ENCODE measurements at places on chromosomes 1 and 21.

DNA sequence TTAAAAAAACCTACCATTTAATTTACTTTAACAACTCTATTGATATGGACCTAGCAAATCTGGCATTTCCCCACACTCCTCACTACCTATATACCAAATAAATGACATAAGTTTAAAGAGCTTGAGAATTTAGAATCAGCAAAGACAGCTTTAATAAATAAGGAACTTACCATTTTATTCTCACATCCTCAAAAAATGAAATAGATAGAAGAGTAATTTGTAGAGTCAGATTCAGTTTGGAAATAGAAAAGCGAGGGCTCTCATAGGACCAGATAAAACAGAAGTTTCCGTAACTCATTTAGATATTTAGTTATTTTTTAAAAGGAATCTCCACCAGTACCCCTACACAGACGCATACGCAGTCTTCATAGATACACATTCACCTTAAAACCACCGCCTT lies 117.9 kb downstream of the RGS2 start:
- DNase-seq, result no peak

GRCh38 chr1:67771152-67771551 lies 62.1 kb downstream of the GNG12 start:
- no peak for DNase-seq

- no peak for DNase-seq
Measured at GRCh38 chr1:64131155-64131554, 72.3 kb upstream of the UBE2U start.

DNA sequence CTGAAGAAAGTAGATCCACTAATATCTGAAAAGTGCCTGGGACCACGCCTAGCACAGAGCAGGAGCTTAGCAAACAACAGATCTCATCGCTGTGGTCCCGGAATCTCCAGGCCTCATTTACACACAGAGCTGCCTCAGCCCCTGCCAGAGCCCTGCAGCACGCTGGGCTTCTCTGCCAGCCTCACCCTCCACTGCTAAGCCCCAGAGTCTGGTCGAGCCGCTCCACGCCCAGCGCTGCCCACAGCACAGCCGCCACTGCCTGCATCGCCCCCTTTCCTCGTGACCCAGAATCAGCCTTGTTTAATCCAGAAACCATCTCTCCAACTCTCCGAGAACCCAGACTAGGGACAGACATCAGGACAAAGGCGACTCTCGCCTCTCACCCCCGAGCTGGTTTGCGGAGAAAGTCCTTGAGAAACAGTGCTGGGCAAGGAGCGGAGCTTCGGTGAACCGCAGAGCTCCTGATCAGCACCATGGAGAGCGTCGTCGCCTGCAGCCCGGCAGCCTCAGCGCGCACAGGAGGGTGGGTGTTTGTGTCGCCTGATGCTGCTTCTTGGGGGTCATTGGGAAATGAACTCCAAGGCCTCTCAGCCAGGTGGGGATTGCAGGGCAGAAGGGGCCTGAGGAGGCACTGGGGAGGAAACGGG lies 145.1 kb downstream of the NPHP4 start:
- no peak for DNase-seq

- DNase-seq, result no peak
Measured at GRCh38 chr1:162067466-162067865, 2.0 kb upstream of the NOS1AP start.

DNA sequence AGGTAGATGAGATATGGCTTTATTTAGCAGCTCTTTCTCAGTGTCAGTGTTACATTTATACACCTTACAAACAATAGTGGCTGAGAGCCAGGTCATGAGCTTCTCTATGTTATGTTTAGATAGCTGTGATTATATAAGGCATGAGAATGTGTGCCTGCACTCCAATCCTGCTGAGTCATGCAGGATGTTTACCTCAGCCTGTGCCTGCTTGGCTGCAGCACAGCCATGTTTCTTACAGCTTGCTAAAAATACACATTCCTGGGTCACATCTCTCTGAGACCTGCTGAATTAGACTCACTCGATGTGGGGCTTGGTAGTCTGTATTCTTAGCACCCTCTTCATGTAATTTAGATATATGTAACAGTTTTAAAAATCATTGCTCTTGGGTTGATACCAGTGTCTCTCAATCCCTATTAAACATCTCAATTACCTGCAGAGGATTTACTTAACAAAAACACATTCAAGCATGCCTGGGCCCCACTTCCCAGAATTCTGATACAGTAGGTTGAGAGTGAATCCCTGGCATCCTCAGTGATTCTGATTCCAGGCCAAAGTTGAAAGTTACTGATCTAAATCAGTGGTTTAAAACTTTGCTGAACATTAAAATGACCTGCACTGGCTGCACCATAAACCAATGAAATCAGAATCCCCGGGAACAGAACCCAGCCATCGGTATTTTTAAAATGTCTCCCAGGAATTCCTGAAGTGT lies 107.5 kb downstream of the GDAP2 start:
- no peak for DNase-seq

DNA sequence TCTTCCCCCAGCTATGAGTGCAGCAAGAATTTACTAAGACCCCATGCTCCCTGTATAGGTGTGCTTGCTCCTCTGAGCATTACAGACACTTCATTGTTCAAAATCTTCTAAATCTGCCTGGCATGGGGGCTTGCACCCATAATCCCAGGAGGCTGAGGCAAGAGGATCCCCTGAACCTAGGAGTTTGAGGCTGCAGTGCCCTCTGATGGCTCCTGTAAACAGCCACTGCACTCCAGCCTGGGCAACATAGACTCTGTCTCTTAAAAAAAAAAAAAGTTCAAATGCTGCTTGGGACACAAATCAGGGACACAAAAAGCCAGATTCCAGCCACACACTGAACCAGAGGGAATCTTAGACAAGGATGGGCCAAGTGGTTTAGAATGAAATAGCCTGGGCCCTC lies 3.4 kb upstream of the ACOT7 start:
- no peak for DNase-seq

DNA sequence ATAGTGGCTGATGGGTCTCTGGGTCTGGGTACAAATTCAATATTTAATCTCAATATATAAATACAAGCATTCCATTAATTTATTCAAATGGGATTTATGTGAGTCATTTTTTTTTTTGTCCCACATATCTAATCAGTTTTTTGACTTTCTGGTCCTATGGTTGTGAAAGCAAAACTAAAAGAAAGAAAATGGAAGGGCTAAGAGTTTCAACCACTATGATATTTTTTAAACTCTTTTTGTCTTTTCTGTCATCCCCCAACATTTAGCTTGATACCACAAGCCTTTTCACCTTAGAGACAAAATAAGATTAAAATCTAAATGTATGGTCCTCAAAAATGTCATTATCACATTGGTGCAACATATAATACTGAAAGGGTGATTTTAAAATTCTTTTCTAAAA lies 602.7 kb upstream of the CHRM3 start:
- DNase-seq, result no peak

DNA sequence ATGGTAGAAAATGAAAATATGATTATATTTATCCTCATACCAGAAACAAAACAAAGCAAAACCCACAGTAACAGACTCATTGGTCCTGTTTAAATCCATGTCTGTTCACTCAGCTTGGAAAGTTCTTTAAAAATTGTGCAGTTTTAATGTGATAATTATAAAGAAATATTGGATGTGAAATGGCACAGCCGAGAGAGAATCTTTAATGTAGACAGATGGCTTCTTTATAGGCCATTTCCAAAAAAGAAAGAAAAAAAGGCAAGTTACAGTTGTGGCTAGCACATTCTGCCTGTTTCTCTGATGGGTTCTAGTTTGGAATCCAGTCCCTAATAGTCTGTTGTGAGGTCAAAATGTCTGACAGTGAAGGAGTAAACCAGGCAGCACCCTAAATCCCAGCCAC lies 62.0 kb downstream of the SH3BGR start:
- no peak for DNase-seq

DNA sequence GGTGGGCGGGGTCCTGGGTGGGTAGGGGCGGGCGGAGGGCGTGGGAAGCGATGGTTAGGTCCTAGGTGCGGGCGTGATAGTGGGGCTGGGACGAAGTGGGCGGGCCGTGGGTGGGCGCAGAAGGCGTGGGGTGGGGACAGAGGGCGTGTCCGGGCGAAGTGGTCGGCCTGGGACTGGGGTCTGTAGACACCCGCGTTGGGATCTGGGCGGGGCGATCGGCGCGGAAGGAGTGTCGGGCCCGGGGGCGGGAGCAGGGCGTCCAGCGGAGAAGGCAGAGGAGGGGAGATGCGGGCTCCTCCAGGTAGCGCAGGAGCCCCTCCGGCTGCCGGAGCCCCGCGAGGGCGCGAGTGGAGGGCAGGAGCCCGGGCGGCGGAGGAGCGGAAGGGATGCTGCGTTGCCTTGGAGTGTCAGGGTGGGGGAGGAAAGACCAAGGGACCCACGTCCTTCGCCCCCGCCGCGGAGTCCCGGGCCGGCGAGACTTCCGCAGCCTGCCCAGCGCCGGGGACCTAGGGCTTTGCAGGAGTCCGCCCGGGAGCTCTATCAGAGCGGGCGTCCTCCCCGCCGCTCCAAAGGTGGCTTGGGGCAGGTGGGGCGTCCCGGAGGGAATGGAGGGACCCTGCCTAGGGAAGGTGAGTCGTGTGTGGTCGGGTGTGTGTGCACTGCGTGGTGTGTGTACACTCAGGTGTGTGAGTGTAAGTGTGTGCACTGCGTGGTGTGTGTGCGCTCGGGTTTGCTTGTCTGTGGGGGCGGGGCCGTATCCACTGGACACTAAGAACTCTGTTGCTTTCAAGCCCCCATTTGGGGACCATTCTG lies 27.0 kb upstream of the PRSS38 start:
- no peak for DNase-seq

- no peak for DNase-seq
Measured at GRCh38 chr1:245946905-245947304, 560.2 kb downstream of the SMYD3 start.

GRCh38 chr1:237786066-237786719 lies 104.5 kb downstream of the ZP4 start:
- no peak for DNase-seq

DNA sequence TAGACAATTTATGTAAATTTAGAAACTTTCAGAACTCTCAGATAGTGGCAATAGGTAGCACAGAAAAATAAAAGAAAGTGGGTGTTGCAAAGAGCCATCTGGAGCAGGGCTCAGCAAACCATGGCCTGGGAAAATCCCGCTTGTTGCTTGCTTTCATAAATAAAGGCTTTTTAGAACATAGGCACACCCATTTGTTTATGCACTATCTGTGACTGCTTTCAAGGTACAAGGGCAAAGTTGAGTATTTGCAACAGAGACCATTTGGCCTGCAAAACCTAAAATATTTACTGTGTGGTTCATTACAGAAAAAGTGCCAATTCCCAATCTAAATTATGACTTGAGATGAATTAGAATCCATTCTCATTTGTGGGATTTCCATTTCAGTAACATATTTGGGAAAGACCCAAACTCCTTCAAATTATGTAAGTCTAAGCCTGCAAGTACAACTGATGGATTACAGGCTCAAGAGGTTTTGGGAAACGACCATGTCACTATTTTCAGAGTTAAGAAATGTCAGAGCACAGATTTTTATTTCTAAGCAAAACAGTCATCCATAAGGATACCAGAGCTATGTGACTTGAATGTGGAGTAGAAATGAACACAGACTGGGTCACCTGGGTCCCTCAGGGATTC lies 43.5 kb upstream of the DPT start:
- DNase-seq, result no peak

DNA sequence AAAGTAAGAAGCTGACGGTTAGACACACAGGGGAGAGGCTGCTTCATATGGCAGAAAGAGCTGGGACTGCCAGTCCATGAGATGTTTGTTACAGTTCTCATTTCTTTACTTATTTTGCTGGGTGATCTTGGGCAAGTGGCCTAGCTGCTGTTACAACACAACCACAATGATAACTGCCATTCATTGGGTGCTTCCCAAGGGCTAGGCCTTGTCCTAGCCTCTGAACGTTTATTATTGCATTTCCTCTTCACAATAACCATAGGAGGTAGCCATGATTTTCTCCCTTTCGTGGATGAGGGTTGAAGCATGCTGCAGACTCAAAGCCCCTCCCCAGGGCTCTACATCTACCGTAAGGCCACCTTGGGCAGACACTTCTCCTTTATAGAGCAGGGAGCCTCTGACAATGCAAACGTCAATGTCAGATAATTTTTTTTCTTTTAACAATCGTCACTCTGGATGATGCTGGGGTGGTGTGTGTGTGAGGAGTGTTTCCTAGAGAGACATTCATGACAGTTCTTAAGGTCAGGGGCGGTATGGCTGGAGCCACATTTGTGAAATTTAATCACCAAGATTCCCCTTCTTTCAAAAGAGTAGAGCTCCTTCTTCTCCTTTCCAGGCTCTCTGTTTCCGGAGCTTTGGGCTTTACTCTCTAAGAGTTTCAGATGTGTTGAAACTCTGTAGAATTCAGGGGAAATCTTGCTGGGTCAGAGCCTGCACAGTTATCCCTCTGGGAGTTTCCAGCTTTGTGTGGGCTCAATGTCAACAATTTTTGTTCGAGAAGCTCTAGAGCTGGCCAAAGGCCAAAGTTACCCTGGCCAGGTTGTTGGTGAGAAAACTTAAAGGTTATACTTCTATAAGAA lies 138.5 kb upstream of the SGIP1 start:
- no peak for DNase-seq

- DNase-seq, result no peak
Measured at GRCh38 chr1:27001570-27002360, 8.3 kb downstream of the TRNP1 start.

DNA sequence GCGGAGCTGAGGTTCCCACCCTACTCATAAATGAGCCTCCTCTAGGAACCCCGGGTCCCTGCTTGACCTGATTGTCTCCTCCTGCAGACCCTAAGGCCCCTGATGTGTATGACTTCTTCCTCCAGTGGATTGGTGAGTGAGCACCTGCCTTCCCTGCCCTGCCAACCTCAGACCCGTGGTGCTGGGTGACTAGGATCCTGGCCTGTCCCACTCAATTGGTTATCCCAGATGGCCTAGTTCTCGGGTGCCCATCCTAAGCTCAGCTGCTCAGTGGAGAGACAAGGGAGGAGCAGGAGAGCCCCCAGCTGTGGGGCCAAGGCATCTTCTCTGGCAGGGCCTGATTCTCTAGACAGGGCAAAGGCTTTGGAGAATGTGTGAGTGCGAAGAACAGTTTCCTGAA lies 12.2 kb downstream of the CYP4B1 start:
- no peak for DNase-seq

GRCh38 chr1:209202830-209203532 lies 380.5 kb upstream of the CAMK1G start:
- DNase-seq, result no peak

GRCh38 chr1:86239894-86240293 lies 83.3 kb upstream of the COL24A1 start:
- DNase-seq, result no peak

GRCh38 chr1:15153842-15154479 lies 414 bp downstream of the TMEM51 start:
- DNase-seq, result no peak

DNA sequence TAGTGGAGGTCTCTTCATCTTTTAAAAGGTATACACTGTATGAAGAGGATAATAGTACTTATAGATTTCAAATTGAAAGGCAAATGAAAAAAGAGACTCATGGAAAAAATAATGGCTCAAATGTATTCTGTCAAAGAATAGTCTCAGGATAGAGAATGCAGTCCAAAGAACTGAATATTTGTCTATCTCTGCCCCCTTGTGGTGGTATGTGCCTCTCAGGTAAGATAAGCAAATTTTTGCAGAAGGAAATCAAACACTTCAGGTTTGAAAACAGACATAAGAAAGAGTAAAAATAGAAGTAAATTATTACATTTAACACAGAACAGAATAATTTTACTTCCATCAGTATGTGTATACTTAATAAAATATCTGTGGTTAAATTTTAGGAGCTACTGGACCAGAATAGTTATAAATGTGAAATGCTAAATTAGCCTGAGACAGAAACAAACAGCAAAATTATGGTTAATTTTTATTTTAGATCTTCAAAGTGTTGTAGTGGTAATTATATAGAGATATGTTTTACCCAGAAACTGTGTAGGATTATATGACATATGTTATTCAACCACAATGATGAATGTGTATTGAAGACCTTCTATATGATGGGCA lies 164.4 kb upstream of the PALMD start:
- DNase-seq, result peak; percentile 6

All from T-helper 17 cell (primary cell).